Left renal cortex interstitium (tissue), 4 donors: ENCODE measurements at places on chromosomes 2 and 18. TPM values are rescaled to one million over a fixed set of nuclear protein-coding genes. Genes with fewer than 3 reads are reported as not detected.

DNA sequence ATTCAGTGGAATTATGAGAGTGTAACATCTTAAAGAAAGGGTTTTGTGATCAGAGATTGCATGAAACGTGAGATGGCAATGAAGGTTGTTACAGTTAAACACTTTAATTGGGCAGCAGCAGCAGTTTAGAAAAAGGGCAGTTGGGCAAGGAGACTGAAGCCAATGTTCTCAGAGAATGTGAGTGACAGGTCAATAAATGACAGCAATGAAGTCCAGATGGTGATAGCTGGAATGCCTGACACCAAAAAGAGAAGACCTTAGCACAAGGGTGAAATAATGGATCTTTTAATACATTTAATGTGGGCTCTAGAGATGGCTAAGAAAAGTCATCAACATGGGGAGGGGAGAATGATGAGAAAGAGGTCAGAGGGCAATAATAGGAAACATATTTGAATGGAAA lies 89.4 kb upstream of the CDH7 start:
- DNase-seq = no peak

DNA sequence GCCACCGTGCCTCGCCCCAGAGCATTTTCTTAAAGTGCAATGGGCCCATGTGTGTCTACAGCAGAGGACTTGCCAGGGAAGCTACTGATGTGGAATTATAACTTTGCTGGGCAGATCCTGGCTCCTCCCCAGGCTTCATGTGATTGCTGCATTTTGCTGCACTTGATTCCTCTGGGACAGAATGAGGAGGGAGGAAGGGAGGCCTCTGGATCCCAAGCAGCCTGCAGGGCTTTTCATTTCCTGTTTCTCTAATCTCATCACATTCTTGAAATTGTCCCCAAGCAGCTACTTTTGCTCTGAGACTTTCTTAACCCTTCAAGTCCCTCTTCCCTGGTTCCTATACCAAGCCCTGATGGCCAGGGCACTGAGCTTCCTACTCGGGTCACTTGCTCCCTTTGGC lies 134.4 kb upstream of the SEC11C start:
- no peak for DNase-seq

The CLEC4F gene
- not detected for polyA plus RNA-seq

GRCh38 chr2:53856272-53856671 lies 3.5 kb downstream of the GPR75 start:
- no peak for DNase-seq

- no peak for DNase-seq
These were observed 123.9 kb downstream of the RDH14 start for GRCh38 chr2:18436503-18437005.

The MAL gene
- 267 TPM for polyA plus RNA-seq

The TMEM163 gene
- 1.4 TPM for polyA plus RNA-seq

GRCh38 chr18:53551868-53552426 lies 672.5 kb downstream of the MBD2 start:
- peak; percentile 13 for DNase-seq

- DNase-seq = no peak
These were observed 12.0 kb downstream of the VAPA start for GRCh38 chr18:9925795-9926194.

DNA sequence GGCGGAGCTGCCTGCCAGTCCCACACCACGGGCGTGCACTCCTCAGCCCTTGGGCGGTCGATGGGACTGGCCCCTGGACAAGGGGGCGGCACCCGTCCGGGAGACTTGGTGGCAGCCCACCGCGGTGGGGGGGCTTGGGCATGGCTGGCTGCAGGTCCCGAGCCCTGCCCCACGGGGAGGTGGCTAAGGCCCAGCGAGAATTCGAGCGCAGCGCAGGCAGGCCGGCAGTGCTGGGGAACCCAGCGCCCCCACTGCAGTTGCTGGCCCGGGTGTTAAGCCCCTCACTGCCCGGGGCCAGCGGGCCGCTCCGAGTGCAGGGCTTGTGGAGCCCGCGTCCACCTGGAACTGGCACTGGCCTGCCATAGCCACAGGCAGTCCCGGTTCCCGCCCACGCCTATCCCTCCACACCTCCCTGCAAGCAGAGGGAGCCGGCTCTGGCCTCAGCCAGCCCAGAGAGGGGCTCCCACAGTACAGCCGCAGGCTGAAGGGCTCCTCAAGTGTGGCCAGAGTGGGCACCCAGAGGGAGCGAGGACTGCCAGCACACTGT lies 742.9 kb upstream of the DDX18 start:
- no peak for DNase-seq

GRCh38 chr2:37623971-37624900 lies 47.2 kb downstream of the CDC42EP3 start:
- no peak for DNase-seq

GRCh38 chr2:118723394-118723793 lies 124.1 kb downstream of the EN1 start:
- DNase-seq = no peak

DNA sequence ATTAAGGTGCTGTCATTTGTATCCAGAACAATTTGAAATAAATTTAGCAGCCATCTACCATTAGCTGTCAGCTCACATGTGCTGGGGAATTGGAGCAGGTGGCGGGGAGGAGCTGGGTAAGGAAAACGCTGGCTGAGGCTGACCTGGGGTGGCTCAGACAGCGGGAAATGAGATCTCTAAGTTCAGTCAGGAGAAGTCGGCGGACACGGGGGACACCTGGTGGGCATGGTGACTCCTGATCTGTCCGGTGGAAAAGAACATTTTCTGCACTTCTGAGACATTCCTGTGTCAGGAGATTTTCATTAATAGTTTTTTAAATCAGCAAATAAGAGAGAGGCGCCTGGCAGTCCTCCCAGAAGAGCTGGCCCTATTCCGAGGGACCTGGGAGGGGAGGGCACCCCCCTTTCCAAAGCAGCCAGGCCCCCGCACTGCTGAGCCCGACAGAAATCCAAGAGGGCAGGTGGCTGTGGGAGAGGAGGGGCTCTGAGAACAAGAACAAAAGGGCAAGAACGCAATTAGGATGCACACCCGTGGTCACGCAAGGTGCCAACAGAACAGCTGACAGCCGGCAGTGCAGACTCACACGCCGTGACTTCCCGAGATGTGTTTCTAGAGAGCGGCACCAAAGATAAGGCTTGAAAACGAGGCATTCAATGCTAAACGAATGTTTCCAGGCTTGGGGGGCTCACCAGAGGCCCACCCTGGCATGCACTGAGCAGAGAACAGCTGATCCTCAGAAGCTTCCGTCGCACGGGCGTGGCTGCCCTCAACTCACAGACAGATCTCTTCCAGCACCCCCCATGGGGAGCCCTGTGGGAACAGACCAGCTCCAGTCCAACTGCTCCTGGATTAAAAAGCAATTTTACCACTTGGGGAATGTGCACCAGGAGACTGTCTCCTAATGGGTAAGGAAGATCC lies 26.4 kb downstream of the SLC66A2 start:
- no peak for DNase-seq
